ENCODE measurements at places on chromosomes 2 and 18.

GRCh38 chr2:67876176-67876575 lies 186.6 kb downstream of the C1D start:
- DNase-seq = no peak

- no peak for DNase-seq
Measured at GRCh38 chr18:31512203-31512764, 14.3 kb downstream of the DSG2 start.

- DNase-seq = no peak
Measured at GRCh38 chr2:176147800-176148496, 3.4 kb upstream of the HOXD4 start.

- peak; percentile 37 for DNase-seq
Measured at GRCh38 chr2:138829326-138829919, 49.2 kb upstream of the NXPH2 start.

GRCh38 chr2:6574121-6574520 lies 291.6 kb downstream of the CMPK2 start:
- DNase-seq = no peak

DNA sequence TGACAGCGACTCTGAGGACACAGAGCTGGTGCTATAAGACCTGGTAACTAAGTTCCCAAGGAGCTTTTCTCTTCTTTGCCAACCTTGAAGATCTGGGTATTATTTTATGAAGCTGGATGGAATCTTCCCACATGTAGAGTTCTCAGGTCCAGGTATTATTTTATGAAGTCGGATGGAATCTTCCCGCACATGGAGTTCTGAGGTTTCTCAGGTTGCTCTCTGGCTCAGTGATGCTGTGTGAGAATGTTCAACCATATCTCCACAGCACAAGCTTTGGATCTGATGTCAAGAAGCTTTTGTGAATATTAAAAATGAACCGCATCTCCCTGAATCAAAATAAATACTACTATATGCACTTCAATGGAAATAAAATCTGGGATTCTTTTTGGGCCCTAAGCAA lies at the start of gene SMIM21:
SMIM21 (minus strand) TSS at position 101 of the 400 bp plus-strand sequence. CDS start 140 bp downstream, outside the sequence.
- DNase-seq = no peak

GRCh38 chr2:78757191-78757590 lies 268.3 kb upstream of the REG3G start:
- no peak for DNase-seq

GRCh38 chr2:28274911-28275685 lies 117.6 kb upstream of the FOSL2 start:
- peak; percentile 46 for DNase-seq

All from myocyte (in vitro differentiated cells).